Astrocyte of the cerebellum (primary cell): ENCODE measurements at places on chromosomes 16 and 17.

DNA sequence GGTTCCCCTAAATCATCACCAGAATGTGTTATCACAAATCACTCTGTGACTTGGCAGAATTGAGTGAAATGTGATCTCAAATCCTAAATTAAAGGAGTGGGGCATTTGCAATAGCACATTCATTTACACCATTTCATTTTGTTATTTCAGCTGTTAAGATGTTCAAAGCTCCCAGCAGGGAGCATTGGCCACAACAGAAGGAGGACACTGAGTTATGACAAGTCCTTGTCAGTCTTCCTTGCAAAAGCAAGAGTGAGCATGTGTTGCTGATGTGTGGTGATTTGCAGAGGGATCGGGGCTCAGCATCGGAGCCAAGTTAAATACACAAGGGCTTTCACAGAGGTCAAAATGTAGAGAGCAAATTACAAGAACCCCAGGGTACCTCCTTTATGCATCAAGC, 372.2 kb upstream of the CDH5 start:
- no peak for DNase-seq

DNA sequence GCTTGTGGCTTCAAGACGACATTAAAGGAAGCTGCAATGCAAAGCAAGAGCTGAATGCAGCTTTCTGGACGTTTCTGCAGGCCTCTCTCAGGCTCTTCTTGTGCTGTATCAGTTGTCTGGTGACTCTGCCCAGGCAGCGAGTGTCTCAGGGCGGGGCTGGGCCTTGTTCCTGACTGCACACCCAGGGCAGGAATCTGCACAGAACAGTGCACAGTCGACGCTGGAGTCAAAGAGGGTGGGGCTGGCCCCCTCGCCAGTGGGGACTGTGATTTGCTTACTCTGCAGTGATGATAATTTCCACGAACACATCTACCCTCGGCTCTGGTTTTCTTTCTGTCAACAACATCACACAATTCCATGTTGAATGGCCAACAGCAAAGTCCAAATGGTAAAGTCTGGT, 60.7 kb downstream of the IRF8 start:
- DNase-seq: no peak

DNA sequence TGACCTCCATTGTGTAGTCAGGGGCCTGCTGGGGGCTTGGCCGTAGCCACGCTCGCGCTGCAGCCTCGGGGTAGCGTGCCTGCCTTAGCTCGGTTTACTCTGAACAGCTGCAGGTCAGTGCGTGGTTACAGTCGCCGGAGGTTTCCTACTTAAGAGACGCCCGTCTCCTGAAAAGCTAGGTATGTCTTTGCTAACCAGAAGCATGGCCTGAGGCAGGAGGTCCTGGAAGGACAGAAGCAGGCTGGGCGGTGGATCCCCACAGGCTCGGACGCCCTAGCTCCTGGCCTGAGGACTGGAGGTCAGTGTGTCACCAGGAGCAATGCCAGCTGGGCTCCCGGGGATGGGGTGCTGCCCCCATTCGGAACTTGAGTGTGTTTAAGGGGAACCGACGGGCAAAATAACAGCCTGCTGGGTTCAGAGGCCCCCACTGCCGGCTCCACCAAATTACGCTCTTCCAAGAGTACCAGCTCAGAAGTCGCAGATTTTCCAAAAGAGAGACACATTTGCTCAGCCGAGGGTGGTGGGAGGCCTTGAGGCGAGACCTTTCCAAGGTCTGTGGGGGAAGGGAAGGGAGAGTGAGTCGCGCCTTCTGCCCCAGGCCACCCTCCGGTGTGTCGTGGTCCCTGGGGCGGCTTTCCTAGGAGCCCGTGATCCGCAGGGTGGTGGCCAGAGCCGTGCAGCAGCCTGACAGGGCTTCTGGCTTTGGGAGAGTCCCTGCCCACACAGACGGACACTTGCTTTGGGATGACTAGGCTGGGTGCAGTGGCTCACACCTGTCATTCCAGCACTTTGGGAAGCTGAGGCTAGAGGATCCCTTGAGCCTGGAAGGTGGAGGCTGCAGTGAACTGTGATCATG, 3.9 kb upstream of the GNG13 start:
- DNase-seq: no peak

- no peak for DNase-seq
Observed at GRCh38 chr16:5393070-5393469, 295.5 kb upstream of the EEF2KMT start.

DNA sequence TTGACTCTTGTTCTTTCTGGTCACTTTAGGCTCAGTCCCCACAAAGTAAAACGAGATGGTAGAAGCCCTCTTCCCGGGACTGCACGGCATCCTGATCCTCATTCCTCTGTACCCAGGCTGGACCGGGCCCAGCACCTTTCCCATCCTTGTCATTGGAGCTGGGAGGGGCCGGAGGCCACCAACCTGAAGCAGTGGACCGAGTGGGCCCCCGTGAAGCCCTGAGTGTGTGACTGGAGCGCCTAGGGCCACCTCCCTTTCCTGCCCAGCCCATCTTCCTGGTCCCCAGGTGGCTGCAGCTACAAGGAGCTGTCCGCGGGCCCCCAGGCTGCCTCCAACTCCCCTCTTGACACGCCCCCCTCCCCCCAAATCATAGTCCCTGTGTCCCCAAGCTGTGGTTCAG, 17.1 kb upstream of the CD300A start:
- DNase-seq: no peak

DNA sequence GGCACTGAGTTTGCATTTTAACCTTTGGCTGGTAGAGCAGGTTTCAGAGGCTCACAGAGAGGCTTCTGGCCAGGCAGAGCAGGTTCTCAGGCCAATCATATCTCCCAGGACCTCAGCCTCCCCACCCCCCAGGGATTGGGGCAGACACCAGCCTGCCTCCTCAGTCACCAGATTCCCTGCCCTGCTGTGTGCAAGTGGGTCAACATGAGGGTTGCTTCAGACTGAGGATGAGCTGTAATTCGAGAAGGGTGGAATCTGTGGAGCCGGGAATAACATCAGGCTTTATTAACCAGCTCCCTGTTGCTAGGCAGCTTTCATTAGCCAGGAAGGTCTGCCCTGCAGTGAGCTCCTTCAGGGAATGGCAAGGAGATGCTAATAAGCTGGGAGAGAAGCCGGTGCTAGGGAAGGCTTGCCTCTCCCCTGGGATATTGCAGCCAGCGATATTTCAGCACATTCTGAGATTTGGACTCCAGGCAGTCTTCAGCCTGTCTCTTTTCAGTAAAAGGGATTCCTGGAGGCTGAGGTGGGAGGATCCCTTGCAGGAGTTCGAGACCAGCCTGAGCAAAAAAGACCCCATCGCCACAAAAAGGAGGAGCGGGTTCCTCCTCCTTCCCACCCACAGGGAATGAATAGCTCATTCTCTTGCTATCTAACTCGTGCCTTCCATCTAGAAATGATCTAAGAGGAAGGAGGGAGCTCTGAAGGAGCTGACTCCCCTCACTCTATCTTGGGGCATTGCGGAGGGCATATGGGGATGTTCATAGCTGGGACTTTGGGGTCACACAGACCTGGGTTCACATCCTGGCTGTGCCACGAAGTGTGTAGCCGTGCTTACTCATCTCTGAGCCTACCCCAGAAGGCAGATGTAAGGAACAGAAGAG, 10.7 kb downstream of the SGSM2 start:
- DNase-seq: no peak

- DNase-seq: no peak
Observed at GRCh38 chr16:19138601-19139000, 24.8 kb downstream of the ITPRIPL2 start.

DNA sequence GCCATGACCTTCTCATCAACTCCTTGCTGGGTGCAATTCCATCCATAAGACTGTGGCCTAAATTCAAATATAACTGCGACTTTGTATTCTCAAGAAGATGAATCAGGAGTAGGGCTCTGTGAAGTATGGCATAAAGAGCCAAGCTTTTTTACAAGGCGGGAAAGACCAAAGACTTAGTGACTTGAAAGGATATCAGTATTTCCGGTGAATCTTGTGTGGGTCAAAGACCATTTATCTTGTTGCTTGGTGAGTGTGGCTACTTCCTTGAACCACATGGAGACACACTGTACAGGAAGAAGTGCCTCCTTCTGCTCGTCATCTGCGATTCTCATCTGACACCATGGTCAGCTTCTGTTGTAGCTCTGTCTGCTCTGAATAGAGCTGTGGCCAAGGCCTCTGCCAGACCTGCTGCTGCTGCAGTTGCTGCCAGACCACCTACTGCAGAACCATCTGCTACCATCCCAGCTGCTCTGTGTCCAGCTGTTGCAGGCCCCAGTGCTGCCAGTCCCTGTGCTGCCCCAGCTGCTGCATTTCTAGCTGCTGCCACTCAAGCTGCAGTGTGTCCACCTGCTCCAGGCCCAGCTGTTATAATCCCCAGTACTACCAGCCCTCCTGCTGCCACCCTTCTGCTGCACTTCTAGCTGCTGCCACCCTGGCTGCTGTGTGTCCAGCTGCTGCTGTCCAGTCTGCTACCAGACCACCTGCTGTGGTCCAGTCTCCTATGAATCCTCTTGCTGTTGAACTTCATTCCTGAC, 6.1 kb upstream of the KRTAP2-4 start:
- DNase-seq: no peak

DNA sequence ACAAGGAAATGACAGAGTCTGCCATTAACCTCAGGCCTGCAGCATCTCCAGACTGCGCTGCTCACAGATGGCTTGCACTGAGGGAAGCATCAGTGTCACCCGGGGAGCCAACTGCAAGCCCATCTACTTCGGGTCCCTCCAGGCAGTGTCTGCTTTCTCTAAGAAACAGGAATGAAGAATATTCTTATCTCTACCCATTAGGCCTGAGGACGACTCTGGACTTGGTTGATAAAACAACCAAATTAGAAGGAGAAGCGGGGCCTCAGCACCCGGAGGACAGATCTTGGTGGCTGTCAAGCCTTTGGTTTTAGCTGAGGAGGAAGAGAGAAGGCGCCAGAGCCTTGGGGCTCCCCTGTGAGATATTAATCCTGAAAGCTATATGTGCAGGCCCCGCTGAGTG, 19.5 kb upstream of the MGAT5B start:
- DNase-seq: no peak

GRCh38 chr16:47966325-47966724, 189.5 kb downstream of the ABCC12 start:
- DNase-seq: no peak

GRCh38 chr16:28204204-28204603, 7.6 kb downstream of the XPO6 start:
- no peak for DNase-seq

- no peak for DNase-seq
Observed at GRCh38 chr17:33751702-33752065, 458.6 kb upstream of the ASIC2 start.

DNA sequence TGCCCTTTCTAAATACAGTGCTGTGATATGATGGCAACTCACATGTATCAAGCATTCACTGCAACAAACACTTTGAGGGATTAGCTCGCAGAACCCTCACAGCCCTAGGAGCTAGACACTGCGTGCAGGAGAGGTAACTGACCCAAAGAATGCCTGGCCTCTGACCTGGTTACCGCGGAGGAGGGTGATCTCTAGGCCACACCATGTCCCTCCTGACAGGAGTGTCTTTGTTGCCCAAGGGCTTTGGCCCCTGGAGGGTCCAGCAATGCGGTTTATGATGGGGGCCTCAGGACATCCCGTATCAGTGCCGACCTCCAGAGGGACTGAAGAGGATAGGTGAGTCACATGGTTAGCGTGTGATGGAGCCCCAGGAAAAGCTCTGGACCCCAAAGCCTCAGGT, 130.6 kb downstream of the MGAT5B start:
- DNase-seq: no peak

GRCh38 chr16:1791256-1791942, 2.1 kb downstream of the IGFALS start:
- DNase-seq: no peak

DNA sequence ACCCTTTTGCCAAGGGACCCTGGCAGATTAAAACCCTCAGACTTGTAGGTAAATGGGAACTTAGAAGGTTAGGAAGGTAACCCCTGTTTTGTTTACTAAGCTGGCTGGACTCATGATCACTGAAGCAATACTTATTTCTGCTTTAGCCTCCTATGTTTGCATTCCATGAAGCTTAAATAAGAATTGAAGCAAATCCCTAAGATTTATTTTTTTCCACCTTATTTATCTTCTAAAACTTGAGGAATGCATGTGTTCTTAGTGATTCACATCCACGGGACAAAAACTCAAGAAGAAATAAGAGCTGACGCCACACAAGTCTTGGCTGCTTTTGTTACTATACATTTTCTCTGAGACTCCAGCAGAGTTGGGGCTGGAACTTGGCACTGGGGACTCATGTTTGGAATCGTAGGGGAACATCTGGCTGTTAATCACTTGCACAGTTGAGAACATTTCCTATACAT, 35.5 kb downstream of the CLUAP1 start:
- DNase-seq: peak; percentile 81

- no peak for DNase-seq
Observed at GRCh38 chr16:75088216-75088615, 28.4 kb downstream of the LDHD start.

DNA sequence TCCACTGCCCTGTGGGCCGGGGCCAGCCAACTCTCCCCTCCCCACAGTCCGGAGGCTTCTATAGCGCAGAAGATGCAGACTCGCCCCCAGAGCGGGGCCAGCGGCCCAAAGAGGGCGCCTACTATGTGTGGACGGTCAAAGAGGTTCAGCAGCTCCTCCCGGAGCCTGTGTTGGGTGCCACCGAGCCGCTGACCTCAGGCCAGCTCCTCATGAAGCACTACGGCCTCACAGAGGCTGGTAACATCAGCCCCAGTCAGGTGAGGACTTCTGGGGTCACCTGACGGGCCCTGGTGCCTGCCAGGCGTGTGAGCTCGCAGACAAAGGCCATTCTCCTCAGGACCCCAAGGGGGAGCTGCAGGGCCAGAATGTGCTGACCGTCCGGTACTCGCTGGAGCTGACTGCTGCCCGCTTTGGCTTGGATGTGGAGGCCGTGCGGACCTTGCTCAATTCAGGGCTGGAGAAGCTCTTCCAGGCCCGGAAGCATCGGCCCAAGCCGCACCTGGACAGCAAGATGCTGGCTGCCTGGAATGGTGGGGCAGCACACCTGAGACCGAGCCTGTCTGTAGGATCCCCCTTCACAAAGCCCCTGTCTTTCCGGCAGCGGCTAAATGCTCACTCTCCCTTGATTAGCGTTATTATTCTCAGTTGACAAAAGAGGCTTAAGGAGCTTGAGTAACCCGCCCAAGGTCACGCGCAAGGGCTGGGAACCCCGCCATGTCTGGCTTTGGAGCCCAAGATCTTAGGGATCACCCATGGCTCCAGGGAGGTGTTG, 3.9 kb downstream of the SPATA20 start:
- DNase-seq: peak; percentile 79

- DNase-seq: no peak
Observed at GRCh38 chr17:9116311-9116835, 95.1 kb downstream of the NTN1 start.

GRCh38 chr17:21396237-21396636, 20.1 kb downstream of the KCNJ12 start:
- no peak for DNase-seq

DNA sequence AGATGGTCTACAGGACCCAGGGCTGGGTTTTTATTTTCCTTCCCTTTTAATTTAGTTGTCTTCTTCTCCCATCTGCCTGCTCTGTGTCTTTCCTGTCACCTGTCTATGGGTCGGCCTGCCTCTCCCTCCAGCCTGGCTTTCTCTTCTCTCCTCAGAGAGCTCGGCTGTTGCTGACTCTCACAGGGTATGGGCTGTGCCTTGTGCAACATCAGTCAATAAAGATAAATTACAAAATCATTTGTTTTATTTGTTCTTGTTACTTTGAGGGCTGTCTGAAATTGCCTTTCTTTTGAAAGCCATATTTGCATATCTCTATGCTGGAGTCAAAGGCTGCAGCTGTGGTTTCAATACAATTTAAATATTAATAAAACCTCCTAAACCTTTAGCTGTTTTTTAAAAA, 15.6 kb downstream of the RND2 start:
- DNase-seq: no peak

GRCh38 chr17:8630227-8630801, at the start of gene MYH10:
Gene MYH10 (minus strand): TSS chr17:8630725. CDS start chr17:8623246, 7,479 bp downstream.
- no peak for DNase-seq
